Renal cortical epithelial cell (primary cell): ENCODE measurements at places on chromosomes 7 and 10. TPM values are rescaled to one million over a fixed set of nuclear protein-coding genes. Genes with fewer than 3 reads are reported as not detected.

DNA sequence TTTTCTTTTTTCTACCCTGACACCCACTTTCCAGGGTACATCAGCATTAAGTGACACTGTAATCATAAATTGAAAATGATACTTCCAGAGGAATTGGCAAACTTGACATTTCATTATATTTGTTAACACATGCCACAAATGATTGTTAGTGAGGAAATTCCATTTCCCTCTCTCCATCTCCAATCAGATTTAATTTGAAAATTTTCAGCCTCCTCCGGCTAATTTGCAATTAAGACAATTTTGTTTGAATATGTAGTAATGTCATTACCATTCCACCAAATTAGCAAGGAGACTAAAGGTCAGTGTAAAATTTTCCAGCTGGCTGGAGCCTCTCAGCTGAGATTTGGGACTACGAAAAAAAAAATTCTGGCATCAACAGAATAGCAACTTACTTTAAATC lies 242.7 kb downstream of the FOXP2 start:
- DNase-seq: no peak

The PSD gene
- total RNA-seq: 0.17 and 3.5 TPM in 2 replicates

DNA sequence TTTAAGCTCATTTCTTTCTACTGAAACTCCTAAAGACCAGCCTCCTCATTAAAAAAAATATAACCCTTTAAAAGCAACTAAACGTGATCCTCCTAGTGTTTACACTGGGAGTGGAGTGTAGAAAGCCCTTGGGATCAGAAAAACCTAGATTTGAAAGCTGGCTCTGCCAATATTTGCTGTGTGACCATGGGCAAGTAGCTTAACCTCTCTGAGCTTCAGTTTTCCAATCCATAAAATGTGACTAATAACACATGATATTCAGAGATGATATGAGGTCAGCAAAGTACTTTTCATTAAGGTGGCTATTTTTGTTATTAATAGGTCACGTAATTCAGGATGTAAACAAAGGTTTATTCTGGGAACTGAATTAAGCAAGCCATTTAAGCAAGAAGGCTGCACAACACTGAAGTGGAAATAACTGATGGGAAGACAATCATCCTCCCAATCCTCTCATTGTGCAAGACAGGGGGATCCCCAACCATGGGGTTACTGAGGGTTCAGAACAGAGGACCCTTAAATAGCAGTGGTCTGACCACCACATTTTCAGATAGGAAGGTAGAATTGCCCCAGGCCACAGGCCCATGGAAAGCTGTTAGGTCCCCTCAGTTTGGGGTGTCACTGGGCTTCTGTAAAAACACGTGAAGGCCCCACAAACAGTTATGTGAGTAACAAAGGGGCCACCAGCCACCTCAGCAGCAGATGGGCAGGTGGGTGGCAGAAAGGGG lies 49.1 kb upstream of the EEPD1 start:
- DNase-seq: no peak

GRCh38 chr7:82158327-82158726 lies 285.2 kb downstream of the CACNA2D1 start:
- DNase-seq: no peak

The HKDC1 gene
- 51.7 and 117 TPM in 2 replicates for total RNA-seq

DNA sequence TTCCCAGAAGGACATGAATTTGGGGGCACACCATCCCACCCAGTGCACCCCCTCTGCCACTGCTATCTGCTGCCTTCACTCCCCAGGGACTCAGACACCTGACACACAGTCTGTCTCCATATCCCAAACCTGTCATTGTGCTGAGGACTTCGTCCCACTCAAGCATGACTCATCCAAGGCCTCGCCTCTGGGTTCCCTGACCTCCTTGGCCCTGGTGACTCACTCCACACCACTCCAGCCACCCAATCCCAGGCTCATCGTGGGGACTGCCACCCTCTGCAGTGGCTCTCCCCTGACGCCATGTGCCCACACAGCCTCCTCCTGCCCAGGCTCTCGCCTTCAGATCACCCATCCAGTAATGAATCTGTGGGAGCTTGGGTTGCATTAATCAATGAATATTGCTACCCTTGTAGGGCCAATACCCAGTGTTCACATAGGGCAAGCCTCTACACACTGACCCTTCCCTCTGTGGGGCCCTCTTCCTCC lies 6.6 kb upstream of the INSIG1 start:
- peak; percentile 85 for DNase-seq

DNA sequence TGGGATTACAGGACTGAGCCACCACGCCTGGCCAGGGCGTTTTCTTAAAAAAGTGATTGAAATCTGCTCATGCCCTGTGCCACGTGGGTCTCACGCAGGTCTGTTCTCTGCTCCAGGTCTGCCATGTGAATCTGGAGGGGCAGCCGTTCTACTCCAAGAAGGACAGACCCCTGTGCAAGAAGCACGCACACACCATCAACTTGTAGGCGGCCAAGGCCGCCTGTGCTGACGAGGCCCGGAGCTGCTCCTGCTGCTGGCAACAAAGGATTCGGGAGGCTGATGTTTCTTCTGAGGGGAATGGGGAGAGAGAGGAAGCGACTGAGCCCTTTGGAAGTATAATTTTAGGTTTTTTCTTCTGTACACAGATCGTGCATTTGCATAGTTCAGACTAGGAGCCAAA lies 23.6 kb upstream of the BMPR1A start:
- no peak for DNase-seq

The OR2A42 gene
- total RNA-seq: 0.15 TPM in 1 of 2 replicates, not detected in the other

- DNase-seq: peak; percentile 65
Observed at GRCh38 chr10:124918191-124918830, 23.6 kb upstream of the ZRANB1 start.

DNA sequence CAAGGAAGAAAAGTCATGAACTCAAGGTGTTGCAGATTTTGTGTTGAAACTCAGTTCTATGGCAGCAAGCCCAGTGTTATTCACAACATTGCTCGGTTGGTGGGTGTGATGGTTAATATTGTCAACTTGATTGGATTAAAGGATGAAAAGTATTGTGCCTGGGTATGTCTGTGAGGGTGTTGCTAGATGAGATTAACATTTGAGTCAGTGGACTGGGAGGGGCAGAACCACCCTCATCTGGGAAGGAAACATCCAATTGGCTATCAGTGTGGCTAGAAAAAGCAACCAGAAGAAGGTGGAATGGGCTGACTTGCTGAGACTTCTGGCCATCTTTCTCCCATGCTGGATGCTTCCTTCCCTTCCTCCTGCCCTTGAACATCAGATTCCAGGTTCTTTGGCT lies 353.2 kb downstream of the ADRA2A start:
- DNase-seq: no peak

GRCh38 chr10:99916776-99917175 lies 93.0 kb downstream of the DNMBP start:
- DNase-seq: no peak

- peak; percentile 92 for DNase-seq
Observed at GRCh38 chr7:22647451-22648257, 79.3 kb upstream of the IL6 start.

- peak; percentile 54 for DNase-seq
Observed at GRCh38 chr10:9792181-9792580, 1225.5 kb upstream of the CELF2 start.
